Heart left ventricle (tissue), 16 donors: ENCODE measurements at places on chromosomes 1 and 21.

DNA sequence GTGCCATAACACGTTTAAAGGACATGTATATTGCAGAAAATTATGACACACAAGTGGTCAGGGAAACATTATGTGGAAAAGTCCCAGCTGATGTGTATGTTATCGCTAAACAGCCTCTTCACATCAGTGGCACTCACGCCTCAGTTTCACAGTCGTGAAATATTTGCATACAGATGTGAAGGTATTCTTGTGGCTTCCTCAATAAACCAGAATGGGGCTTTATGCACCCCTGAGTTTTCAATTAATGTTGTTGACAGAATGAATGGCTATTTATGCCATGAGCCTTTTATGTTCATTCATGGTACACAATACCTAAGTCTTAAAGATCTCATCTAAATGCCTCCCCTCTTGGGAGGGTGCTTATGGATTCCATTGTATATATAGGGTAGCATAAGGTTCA, 202.1 kb upstream of the ADGRL2 start:
- DNase-seq: no peak
- no peak overlapping the region for H3K4me3 ChIP-seq
- no peaks in the 10 kb centered on the region for H3K4me1 ChIP-seq
- no peaks in the 10 kb centered on the region for H3K27me3 ChIP-seq
- H3K27ac ChIP-seq: no peak overlapping the region

GRCh38 chr21:32001390-32001789, 128.6 kb downstream of the HUNK start:
- no peaks in the 10 kb centered on the region for H3K36me3 ChIP-seq
- DNase-seq: no peak
- no peak overlapping the region for H3K4me3 ChIP-seq
- no peak overlapping the region for H3K27ac ChIP-seq
- no peaks in the 10 kb centered on the region for H3K27me3 ChIP-seq
- H3K4me1 ChIP-seq: no peaks in the 10 kb centered on the region

- no peak overlapping the region for H3K4me3 ChIP-seq
- H3K36me3 ChIP-seq: no peaks in the 10 kb centered on the region
- no peak overlapping the region for H3K27ac ChIP-seq
- no peaks in the 10 kb centered on the region for H3K27me3 ChIP-seq
- DNase-seq: no peak
These were observed 18.4 kb upstream of the JAK1 start for GRCh38 chr1:64984737-64985136.

GRCh38 chr1:103461161-103462105, 64.1 kb upstream of the RNPC3 start:
- H3K27me3 ChIP-seq: no peaks in the 10 kb centered on the region
- H3K4me3 ChIP-seq: no peak overlapping the region
- DNase-seq: no peak
- H3K27ac ChIP-seq: no peak overlapping the region
- no peaks in the 10 kb centered on the region for H3K36me3 ChIP-seq

GRCh38 chr1:11654939-11655808, 497 bp downstream of the FBXO44 start:
- H3K36me3 ChIP-seq: no peaks in the 10 kb centered on the region
- H3K27me3 ChIP-seq: peaks cover 6% of the 10 kb centered on the region
- peak overlapping the region; percentile 43 for H3K27ac ChIP-seq
- no peak for DNase-seq
- H3K4me1 ChIP-seq: peaks cover 27% of the 10 kb centered on the region

DNA sequence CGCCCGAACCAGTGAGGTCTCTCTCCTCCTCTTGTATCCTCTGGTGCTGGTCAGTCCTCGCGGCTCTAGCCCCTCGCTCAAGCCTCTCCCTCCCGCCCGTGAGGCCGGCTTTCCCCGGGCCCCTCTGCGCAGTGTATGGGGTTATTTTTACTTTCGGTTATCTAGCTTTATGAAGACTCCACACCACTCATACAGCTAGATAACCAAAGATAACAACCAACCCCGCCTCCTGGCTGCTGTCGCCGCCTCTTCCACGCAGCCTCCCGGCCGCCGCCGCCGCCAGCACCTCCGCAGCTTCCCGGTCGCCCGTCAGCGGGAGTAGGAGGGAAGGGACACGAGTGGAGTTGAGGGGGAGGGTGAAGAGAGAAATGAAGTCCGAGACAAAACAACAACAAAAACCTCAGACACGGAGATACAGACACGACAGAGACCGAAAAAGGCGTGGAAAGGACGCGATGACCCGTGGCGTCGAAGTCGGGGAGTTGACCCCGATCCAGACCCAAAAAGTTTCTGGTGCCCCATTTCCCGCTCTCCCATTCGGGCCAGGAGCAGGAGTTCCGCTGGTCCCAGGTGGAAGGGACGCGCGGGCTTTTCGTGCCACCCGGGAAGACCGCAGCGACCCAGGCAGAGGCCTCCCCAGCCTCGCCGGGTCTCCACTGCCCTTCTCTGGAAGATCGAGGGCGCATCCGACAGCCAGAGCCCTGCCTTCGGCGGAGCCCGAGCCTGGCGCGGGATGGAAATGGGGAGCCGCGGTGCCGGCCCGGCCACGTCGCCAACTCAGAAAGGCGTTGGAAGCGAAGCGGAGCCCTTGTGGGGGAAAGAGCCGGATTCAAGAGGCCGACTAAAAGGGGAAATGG, 51.4 kb downstream of the RHBG start:
- peaks cover 43% of the 10 kb centered on the region for H3K27me3 ChIP-seq
- peak overlapping the region; percentile 11 for H3K4me3 ChIP-seq
- no peak overlapping the region for H3K27ac ChIP-seq

GRCh38 chr1:218939095-218939494, 234.6 kb upstream of the LYPLAL1 start:
- H3K4me3 ChIP-seq: no peak overlapping the region
- no peak for DNase-seq
- no peaks in the 10 kb centered on the region for H3K36me3 ChIP-seq
- no peak overlapping the region for H3K27ac ChIP-seq

DNA sequence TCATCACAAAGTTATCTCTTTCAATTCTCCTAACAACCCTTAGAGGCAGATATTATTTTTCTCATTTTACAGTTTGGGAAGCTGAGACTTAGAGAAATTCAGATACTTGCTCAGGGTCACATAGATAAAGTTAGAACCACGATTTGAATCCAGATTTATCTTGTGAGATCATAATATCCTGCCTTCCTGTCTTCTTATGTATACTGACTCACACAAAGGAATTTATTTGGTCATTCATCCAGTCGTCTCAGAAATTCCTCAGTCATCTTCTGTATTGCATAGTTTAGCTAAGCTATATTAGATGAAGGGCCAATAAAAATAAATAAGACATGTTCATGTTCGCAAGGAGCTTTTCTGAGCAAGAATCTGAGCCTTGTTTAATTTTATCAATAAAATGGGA, 35.8 kb upstream of the RUNX1 start:
- H3K36me3 ChIP-seq: no peaks in the 10 kb centered on the region
- no peak for DNase-seq
- no peak overlapping the region for H3K27ac ChIP-seq
- no peak overlapping the region for H3K4me3 ChIP-seq
- no peaks in the 10 kb centered on the region for H3K27me3 ChIP-seq

DNA sequence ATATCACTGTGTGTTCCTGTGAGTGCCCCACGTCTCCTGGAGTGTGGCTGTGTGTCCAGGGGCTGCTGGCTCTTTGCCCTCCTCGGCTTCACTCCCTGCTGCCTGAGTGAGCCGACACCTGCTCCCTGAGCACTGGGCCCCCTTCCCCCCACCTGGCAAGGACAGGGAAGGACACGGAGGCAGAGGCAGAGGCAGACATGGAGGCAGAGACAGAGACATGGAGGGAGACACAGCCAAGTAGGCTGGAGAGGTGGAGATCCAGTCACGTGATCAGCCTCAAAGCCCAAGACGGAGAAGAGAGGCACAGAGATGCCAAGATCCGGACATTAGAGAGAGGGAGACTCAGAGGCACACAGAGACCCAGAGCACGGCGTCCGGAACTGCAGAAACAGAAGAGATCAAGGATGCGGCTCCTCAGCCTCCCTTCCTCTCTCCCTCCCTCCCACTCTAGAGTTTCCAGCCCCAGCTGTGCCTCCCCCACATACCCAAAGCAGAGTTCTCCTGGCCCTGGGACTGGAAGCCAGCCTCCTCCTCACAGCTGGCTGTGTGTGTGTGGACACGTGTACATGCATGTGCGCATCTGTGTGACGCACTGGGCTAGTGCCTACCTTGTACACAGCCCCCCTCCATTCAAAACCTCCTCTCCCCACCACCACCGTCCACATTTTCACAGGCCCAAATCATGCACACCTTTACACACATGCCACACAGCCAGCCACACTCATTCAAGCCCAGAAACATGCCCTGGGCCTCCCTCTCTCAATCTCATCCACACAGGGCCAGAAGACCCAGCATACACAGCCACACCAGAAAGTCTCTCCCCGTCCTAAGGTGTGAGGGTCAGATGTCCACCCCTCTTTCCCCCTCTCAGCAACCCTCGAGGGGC, 39.1 kb upstream of the WASF2 start:
- H3K27ac ChIP-seq: peak overlapping the region; percentile 97
- H3K27me3 ChIP-seq: no peaks in the 10 kb centered on the region

DNA sequence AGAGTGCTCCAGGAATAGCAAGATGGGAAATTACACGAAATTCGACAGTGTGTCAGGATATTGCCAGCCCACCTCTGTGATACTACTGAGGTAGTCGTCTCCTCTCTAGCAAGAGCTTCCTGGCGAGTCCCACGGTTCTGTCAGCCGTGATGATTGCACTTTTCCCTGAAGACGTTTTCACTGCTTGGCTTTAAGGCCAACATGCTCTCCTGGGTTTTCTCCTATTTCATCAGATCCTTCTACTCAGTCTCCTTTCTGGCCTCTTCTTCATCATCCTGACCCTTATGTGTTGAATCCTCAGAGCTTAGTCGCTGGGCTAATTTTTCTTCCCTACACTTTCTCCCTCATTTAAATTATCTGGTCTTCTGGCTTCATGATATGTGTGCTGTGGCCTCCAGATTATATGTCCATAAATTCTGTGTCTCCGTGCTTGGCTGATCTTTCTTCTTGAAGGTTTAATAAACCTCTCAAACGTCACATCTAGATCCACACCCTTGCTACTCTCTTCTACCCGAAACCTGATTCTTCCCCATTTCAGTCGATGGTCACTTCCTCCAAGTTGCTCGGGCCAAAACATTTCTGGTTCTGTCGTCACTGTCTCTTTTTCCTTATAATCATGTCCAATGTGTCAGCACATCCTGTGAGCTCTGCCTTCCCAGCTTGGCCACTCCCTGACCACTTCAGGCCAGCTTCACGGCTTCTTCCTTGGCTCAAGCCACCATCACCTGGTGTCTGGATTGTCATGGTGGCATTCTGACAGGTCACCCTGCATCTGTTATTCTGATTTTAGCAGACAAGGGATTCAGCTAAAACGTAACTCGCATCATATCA, 12.2 kb downstream of the OR2B11 start:
- H3K27me3 ChIP-seq: peaks cover 9% of the 10 kb centered on the region
- H3K27ac ChIP-seq: no peak overlapping the region
- DNase-seq: peak; percentile 47
- H3K4me1 ChIP-seq: no peaks in the 10 kb centered on the region
- H3K36me3 ChIP-seq: no peaks in the 10 kb centered on the region

DNA sequence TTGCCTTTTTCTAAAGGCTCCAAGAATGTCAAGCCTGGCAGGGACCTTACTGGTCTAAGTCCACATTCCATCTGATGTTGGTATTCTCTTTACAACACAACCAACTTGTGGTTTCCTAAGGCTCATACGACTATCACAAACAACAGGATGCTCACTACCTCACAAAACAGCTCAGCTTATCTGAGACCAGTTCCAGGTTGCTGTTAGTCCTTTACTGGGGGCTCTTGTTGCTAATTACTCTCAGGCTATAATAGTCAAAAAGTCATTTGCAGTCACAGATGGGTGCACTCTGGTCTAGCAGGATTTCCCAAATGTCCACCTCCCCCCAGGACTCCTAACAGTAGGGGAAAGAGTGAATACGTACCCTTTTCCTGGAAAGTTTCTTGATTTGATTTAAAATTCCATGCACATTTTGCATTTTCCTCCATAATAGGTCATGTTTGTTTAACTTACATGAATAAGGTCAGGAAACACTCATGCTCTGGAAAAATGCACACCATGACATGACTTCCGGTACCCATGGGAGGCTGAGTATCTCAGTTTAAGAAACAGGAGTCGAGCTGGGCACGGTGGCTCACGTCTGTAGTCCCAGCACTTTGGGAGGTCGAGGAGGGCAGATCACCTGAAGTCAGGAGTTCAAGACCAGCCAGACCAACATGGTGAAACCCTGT, 16.0 kb downstream of the LCK start:
- no peak for DNase-seq
- no peak overlapping the region for H3K27ac ChIP-seq
- no peaks in the 10 kb centered on the region for H3K36me3 ChIP-seq
- no peaks in the 10 kb centered on the region for H3K4me1 ChIP-seq
- H3K4me3 ChIP-seq: no peak overlapping the region

- H3K27ac ChIP-seq: no peak overlapping the region
- no peak overlapping the region for H3K4me3 ChIP-seq
- peaks cover 17% of the 10 kb centered on the region for H3K27me3 ChIP-seq
- H3K36me3 ChIP-seq: no peaks in the 10 kb centered on the region
These were observed 58.4 kb upstream of the CACNA1E start for GRCh38 chr1:181424786-181425403.

DNA sequence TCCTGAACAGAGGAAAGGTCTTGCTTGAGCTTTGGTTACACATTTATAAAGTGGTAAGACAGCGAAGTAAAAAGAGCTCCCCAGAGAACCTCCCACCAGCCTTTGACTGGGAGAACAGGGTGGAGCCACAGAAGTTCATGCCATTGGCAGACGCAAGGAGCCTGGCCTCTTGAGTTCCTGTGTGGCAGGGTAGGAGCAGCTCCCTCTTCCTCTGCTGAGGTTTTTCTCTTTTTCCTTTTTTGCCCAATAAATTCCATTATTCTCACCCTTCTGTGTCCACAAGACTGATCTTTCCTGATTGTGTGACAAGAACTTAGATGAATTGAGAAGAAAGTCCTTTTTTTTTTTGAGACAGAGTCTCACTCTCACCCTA, 4.3 kb downstream of the THEM4 start:
- peaks cover 4% of the 10 kb centered on the region for H3K4me1 ChIP-seq
- no peak for DNase-seq
- no peaks in the 10 kb centered on the region for H3K27me3 ChIP-seq
- no peak overlapping the region for H3K27ac ChIP-seq
- no peaks in the 10 kb centered on the region for H3K36me3 ChIP-seq
- no peak overlapping the region for H3K4me3 ChIP-seq
